ENCODE measurements at places on chromosomes 7 and 10.

DNA sequence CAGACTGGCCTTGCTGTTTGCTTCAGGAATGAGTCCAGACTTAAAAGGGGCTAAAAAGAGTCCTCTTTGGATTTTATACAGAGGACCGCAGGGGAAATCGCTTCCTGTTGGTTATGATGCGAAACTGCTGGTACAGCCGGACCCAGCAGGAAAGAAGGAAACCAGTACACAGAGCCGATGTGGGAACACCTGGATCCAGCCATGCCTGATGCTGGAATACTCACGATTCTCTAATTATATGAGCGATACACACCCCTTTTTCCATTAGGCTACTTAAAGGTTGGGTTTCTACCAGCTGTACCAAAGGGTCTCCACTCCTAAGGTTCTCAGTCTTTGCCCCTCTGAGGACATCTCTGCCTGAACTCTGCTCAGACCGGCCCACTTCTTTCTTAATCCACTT lies 27.7 kb downstream of the ZNF777 start:
- no peak for DNase-seq

- DNase-seq, result no peak
Observed at GRCh38 chr7:72445075-72445474, 32.9 kb upstream of the CALN1 start.

GRCh38 chr7:1559626-1560590 lies 3.9 kb upstream of the TMEM184A start:
- DNase-seq, result no peak

GRCh38 chr7:149422162-149422913 lies 38.5 kb downstream of the ZNF777 start:
- DNase-seq, result peak; percentile 38

GRCh38 chr10:21398563-21399231 lies 126.8 kb downstream of the SKIDA1 start:
- DNase-seq, result no peak

DNA sequence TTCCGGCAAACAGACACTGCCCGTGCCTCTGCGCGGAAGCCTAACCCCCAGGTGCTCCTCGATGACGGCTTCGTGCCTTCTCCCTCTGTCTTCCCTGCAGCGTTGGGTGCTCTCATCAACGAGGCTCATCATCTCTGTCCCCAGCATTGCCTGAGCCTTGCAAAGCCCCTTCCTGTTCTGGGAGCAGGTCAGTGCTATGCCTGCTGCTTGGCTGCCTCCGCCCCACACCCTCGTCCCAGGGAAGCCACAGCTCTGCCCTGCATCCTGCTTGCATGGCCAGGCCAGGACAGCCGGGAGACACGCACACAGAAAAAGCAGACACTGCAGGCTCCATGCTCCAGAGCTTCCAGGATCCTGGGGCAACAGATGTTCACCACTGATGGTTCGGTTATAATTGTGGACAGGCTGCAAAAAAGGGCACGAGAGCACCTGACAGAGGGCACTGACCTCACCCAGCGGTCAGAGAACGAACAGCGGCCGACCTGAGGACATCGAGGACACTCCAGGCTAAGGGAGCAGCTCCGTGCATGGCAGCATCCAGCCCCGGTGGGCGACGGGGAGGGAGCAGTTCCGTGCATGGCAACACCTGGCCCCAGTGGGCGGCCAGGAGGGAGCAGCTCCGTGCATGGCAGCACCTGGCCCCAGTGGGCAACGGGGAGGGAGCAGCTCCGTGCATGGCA lies 265.5 kb downstream of the PTPRN2 start:
- DNase-seq, result no peak

DNA sequence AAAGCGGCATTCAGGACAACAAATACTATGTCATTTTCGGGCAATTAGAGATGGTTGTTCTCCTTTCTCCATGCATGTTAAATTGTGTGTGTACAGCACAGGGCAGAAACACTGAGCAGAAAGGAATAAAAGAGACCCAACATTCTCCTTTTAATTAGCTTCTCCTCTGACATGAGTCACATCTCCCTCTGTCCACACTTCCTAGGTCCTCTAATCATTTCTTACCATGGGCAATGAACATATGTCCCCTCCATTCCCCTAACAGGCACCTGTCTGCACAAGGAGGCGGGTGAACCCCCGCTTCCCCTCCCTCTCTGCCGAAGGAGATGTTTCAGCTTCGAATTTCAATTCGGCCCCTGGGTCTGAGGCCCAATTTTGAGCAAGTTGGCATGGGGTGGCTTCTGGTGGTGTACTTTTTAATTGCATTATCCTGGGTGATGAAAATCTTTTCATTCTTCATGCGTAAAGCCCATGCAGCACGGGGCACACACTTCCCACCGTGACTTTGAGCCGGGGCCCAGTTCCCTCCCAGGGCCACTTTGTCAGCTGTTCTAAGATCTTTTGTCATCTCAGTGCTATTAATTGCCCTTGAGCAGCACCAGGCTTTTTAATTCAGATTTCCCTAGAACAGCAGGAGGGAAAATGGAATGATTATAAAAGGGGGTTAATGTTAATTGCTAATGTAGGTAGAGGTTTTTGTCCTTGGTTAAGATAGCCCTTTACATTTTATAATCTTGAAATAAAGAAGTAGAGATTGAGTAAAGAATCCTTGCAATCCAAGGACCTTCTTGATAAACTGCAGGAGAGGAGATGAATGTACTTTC lies 219.5 kb upstream of the NRP1 start:
- no peak for DNase-seq

GRCh38 chr10:122051609-122052385 lies 62.8 kb downstream of the TACC2 start:
- DNase-seq, result no peak

GRCh38 chr10:106107706-106108105 lies 1056.8 kb downstream of the SORCS1 start:
- no peak for DNase-seq

DNA sequence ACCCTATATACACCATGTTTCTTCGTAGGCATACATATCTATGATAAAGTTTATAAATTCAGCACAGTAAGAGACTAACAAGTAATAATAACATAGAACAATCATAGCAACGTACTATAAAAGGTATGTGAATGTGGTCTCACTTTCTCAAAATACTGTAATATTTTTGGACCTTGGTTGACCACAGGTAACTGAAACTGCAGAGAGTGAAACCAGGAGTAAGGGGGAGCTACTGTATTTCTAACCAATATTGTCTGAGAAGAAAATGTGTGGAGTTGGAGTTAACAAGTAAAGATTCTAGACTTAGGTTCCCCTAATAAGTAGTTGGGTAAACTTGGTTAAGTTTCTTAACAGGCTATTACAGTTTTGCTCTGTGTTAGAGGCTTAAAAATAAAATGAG lies 72.1 kb downstream of the GNAI1 start:
- no peak for DNase-seq

DNA sequence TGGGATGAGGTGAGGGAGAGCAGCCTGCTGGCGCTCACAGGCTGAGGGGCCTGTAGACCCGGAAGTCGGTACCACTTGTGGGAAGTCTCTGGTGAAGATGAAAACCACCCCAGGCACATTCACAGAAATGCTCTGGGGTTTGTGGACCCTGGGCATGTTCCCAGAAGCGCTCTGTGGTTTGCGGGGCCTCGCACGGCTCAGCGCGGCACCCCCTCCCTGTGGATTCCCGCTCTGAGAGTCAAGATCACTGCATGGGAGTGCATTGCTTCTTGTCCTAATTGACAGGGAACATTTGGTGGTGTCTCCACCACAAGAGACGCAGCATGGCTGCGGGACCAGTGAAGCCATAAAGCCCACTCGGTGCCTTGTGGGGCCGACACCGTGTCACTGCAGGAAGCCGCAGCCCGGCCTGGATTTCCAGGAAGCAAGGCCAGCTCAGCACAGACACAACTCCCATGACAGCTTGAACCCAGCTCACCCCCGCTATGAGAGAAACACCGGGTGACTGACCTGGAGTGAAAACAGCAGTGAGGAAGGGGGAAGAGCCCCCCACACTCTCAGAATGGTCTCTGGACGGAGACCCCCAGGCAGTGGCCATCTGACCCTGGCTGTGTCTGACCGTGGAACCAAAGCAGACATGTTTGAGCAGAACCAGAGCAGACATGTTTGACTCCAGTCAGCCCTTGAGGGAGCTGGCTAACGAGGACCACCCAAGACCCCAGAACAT lies 157.2 kb downstream of the PTPRN2 start:
- DNase-seq, result no peak

DNA sequence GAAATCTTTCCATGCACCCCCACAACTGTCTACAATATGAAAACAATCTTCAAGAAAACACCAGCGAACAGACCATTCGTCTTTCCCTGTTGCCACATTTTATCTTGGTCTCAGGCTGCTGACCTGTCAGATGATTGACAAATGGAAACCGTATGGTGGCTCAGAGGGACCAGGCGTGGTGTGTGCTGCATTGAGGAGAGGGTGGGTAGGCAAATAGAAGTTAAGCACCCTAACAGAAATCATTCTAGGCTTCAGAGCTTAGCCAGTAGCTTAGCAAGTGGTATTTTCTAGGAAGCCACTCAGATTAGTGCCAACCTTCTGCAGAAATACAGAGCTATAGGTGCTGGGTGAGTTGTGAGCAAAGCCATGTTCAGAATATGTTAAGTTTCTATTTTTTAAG lies 114.9 kb downstream of the DPP6 start:
- DNase-seq, result no peak

- no peak for DNase-seq
Observed at GRCh38 chr7:135799881-135800280, 51.3 kb upstream of the FAM180A start.

GRCh38 chr10:58585435-58585834 lies 72.8 kb downstream of the BICC1 start:
- DNase-seq, result no peak

DNA sequence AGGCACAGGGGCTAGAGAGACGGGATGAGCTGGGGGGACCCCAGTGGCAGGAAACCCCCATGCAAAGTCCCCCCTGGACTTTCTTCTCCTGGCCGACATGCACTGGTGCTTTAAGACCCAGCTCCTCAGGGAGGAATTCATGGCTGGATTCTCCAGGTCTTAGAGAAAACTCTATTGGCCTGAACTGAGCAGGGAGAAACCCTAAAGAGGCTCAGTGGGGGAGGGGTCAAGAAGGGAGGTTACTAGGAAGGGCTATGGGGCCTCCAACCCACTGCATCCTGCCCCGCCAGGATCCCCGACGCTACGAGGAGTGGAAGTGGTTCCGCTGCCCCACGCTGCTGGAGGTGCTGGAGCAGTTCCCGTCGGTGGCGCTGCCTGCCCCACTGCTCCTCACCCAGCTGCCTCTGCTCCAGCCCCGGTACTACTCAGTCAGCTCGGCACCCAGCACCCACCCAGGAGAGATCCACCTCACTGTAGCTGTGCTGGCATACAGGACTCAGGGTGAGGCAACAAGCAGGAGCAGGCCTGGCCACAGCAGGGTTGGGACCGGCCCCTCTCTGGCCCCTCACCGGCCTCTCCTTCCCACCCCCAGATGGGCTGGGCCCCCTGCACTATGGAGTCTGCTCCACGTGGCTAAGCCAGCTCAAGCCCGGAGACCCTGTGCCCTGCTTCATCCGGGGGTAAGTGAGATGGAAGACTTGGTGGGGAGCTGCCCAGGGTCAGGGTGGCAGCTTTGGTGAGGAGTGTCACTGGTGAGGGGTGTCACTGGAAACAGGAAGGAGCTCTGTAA lies 13.8 kb downstream of the ATG9B start:
- no peak for DNase-seq

GRCh38 chr7:67766906-67767410 lies 770.3 kb downstream of the TYW1 start:
- DNase-seq, result no peak

DNA sequence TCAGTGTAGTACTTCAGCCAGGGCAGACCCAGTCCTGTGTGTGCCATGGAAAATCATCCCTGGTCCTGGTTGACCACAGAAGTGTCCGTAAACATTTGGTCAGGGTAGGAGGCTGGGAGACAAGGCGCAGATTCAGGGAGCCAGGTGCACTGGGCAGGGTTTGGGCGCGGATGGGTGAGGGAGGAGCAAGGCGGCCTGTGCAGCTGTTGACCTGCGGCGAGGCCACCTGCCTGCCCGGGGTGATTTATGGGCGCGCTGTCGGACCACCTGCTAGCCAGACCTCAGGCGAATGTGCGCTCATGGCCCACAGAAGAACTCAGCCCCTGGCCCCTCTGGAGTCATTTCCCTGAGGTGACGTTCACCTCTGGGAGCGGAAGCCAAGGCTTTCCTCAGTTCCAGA lies 6.6 kb downstream of the SFRP5 start:
- DNase-seq, result no peak

- DNase-seq, result no peak
Observed at GRCh38 chr10:128741680-128742079, 615.5 kb upstream of the MKI67 start.

GRCh38 chr7:18212308-18212707 lies 184.7 kb upstream of the PRPS1L1 start:
- DNase-seq, result no peak

GRCh38 chr10:92031580-92031979 lies 108.0 kb downstream of the BTAF1 start:
- DNase-seq, result no peak

DNA sequence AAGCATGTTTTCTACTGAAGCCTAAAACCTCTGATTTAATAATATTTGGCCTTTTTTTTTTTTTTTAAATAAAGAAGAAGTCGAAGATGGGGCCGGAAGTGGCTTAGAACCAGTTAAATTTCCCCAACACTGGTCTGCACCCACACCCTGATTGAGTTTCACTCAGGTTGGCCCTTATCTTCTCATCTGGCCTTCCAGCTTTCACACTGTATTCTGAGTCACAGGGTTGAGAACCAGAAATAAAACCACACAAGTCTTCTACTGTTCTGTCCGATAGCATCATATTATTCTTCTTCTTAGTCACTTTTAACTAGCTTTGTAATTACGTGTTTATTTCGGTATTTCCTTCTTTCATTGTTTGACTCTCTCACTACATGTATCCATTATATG lies 9.9 kb downstream of the ZNF365 start:
- peak; percentile 24 for DNase-seq

DNA sequence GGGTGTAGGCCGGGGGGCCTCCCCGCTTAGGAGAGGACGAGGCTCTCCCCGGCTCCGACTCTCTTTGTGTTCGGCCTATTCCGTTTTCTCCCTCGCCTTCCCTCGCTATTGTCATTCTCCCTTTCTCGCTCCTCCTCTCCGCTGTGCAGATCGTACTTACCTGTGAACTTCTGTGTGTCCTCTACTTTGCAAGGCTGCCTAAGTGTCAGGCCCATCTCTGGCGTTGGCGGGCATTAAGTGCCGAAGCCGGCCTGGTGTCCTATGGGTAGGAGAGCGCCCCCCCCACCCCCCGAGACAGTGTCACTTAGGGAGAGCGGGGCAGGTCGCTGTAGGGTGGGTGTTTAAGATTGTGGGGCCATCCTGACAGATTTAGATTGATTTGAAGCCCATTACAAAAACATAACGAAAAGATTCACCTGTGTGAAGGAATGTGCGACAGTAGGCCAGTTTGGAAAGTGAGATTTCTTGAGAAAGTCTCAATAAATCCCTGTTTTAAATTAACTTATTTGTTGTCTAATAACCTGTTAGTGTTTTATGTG lies 579 bp downstream of the RBM33 start:
- DNase-seq, result peak; percentile 2

All from stimulated activated CD8-positive, alpha-beta memory T cell treated with anti-CD3 and anti-CD28 coated beads, Interleukin-4, amount 100 ng/mL, for 1 hour (primary cell).